Frontal cortex (tissue), 4 donors: ENCODE measurements at places on chromosomes 7 and 10. TPM values are rescaled to one million over a fixed set of nuclear protein-coding genes. Genes with fewer than 3 reads are reported as not detected.

The SEMA3A gene
- total RNA-seq = 33.0 TPM

The AIFM2 gene
- 4.9 TPM for total RNA-seq

The KAT6B gene
- total RNA-seq = 189 TPM

The OR13A1 gene
- under 0.01 TPM for total RNA-seq

The GHITM gene
- 165 TPM for total RNA-seq

The ADIRF gene
- total RNA-seq = 0.41 TPM

The SGMS1 gene
- total RNA-seq = 35.1 TPM

- no peak for DNase-seq
Measured at GRCh38 chr7:40682696-40683095, 547.9 kb downstream of the SUGCT start.

DNA sequence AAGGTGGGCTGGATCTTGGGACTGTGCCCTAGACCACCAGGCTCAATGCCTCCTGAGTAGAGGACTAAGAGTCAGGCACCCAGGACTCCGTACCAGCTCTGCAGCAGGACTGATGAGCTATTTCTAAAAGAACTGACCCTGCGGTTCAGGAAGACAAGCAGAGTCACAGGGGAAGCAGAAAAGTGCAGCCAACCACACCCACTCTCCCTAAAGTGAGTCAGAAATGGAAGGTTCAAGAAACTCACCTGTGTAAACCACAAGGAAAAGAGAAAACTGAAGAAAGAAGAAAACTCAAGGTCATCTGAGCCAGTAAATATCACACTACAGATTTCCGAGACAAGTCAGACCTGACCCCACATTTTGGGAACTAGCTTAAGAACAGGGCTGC lies 2.5 kb downstream of the PARP12 start:
- no peak for DNase-seq

- no peak for DNase-seq
Measured at GRCh38 chr7:18165166-18165565, 137.5 kb upstream of the PRPS1L1 start.

DNA sequence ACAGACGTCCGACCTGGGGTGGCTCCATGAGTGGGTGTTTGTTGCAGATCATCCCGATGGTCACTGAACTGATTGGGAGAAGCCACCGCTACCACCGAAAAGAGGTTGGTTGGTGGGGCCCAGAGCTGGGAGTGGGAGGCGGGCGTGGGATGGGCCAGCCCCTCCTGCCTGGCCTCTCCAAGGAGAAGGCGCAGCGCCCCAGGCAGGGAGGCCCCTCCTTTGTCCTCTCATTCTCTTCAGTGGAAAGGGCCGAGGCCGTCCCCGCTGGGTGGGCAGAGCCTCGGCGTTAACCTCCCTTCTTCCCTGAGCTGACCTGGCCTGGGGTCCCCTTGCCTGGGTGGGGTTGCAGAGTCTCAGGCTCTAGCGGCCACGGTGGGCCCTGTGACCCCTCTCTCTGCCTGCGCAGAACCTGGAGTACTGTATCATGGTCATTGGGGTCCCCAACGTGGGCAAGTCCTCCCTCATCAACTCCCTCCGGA lies 5.2 kb downstream of the MTG1 start:
- DNase-seq = no peak

GRCh38 chr10:103549349-103549685 lies 55.8 kb downstream of the NEURL1 start:
- DNase-seq = no peak

GRCh38 chr7:155965010-155965409 lies 152.7 kb upstream of the SHH start:
- DNase-seq = no peak

DNA sequence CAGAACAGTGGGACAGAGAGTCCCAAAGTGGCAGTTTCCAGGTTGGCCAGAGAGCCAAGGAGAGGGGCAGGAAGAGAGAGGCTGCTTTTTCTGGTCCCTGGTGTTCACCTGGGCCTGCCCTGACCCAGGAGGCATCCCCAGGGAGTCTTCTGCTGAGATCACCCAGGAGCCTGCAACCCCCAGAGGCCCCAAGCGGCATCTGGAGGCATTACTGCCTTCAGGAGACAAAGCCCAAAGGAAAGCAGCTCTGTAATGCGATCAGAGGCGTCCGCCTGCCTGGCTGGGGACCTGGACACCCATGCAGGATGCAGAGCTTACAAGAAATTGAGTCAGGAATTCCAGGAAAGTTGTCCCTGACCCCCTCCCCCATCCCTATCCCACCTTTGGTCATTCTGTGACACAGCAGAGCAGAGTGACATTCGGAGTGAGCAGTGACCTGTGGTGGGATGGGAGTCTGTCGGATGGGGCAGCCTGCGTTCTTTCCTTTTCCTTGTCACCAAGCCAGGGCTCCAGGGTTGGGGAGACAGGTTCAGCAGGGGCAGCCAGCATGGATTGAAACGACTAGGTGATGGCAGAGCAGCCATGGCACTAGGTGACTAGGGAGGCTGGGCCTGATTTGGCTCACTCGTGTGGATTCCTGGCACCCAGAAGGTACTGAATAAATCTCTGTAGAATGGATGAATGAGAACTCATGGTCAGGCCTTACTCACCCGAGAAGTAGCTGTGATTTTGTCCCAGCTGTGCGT lies 10.4 kb downstream of the UNC5B start:
- no peak for DNase-seq

GRCh38 chr10:52463826-52464225 lies 149.7 kb downstream of the DKK1 start:
- DNase-seq = no peak

- no peak for DNase-seq
Measured at GRCh38 chr7:22962775-22963350, 51.1 kb downstream of the HYCC1 start.

GRCh38 chr10:116783011-116783655 lies 40.8 kb upstream of the HSPA12A start:
- no peak for DNase-seq

DNA sequence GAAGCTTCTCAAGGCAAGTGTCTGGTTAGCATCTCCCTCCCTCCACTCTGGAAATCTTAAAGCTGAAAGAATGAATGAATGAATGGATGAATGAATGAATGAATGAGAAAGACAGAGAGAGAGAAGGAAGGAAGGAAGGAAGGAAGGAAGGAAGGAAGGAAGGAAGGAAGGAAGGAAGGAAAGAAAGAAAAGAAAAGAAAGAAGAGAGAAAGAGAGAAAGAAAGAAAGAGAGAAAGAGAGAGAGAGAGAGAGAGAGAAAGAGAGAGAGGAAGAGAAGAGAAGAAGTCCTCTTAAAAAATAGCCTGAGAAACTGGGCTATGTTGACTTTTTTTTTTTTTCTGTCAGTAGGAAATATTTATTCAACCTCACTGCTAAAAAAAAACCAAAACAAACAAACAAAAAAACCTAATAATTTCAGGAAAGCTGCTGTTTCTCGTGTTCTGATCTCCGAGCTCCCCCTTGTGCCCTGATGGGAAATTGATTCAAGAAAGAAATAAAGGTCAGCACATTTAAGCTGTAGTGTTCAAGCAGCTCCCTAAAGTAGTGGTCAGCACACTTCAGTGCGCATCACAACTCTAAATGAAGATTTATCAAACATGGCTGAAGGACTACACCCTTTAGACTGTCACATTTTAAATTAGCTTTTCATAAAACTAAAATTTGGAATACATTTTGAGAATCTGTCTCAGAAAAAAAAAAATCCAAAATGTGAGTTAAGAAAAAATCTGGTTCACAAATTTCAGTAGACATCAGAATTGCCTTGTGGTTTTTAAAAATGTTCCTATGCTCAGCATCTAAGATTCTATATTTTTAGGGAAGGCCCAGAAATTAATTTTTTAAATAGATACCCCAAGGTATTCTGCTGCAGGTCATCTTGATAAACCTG lies 154.3 kb downstream of the ELAPOR2 start:
- DNase-seq = peak; percentile 3

- no peak for DNase-seq
Measured at GRCh38 chr10:46240684-46241565, 45.9 kb upstream of the ANTXRL start.

- DNase-seq = no peak
Measured at GRCh38 chr7:46680147-46680546, 759.1 kb upstream of the IGFBP3 start.

GRCh38 chr7:11612737-11613136 lies 219.3 kb downstream of the THSD7A start:
- DNase-seq = no peak

GRCh38 chr7:24192691-24193090 lies 91.3 kb upstream of the NPY start:
- no peak for DNase-seq

DNA sequence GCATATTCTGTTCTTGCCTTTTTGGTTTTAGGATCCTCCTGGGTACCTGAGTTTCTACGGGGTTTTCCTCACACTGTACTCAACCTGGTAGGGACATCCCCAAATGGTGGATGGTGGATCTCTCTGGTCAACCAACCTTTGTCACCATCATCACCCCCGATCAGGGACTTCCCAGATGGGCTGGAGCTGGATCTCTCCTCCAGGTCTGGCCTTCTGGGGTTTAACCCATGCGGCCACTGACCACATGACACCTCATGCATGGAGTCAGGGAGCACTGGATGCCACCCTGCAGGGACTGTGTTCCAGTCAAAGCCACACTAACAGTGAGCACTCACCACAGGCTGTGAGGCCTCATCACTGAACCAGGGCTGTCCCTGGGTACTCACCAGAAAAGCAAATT lies 80.0 kb downstream of the CELF2 start:
- DNase-seq = no peak

DNA sequence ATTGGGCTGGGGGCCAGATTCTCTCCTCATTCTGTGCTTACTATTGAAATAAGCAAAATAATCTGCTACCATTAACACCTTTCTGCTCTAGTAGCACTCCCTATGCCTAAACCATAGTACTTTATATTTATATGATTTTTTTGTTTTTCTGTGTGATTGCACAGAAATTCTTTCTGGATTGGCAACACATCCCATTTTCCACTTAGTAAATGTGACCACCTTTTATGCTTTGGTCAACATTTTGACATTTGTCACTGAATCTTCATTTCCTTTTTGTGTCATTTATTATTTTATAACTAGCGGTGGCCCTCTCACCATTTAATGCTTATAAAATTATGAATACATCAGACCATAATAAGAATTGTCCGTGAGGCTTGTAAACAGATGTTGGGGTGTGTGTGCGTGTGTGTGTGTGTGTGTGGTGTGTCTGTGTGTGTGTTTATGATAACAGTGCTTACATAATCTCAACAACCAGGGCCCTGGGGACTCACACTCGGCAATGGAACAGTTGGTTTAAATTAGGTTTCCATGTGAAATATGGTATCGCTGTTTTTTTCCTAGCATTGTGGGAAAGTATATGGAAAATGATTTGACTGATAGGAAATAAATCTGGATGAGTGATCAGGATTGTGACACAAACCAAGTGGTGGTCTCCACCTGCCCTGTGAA lies 138.9 kb downstream of the NOC3L start:
- no peak for DNase-seq
